IMR-90 (cell line): ENCODE measurements at places on chromosomes 3 and 15. TPM values are rescaled to one million over a fixed set of nuclear protein-coding genes. Genes with fewer than 3 reads are reported as not detected.

Gene ARHGEF26
- polyA plus RNA-seq = 1.6 and 2.3 TPM in 2 replicates

Gene SACM1L
- polyA plus RNA-seq = 12.8 and 19.0 TPM in 2 replicates

Gene MASP1
- polyA plus RNA-seq = 14.7 and 16.2 TPM in 2 replicates

Gene WDR73
- polyA plus RNA-seq = 18.8 and 21.5 TPM in 2 replicates

Gene ADAMTSL3
- polyA plus RNA-seq = 0.02 TPM in 1 of 2 replicates, not detected in the other

Gene CAPN3
- polyA plus RNA-seq = 1.0 and 1.1 TPM in 2 replicates

Gene TF
- 0.01 and 0.07 TPM in 2 replicates for polyA plus RNA-seq

Gene CPN2
- polyA plus RNA-seq = 0.07 TPM in 2 replicates
